T-helper 17 cell (primary cell): ENCODE measurements at places on chromosomes 7 and 10.

GRCh38 chr10:77041636-77042258 is 595.9 kb downstream of the KCNMA1 start:
- peak overlapping the region; percentile 72 for H3K27ac ChIP-seq
- H3K36me3 ChIP-seq = no peaks in the 10 kb centered on the region
- H3K27me3 ChIP-seq = peaks cover 10% of the 10 kb centered on the region

DNA sequence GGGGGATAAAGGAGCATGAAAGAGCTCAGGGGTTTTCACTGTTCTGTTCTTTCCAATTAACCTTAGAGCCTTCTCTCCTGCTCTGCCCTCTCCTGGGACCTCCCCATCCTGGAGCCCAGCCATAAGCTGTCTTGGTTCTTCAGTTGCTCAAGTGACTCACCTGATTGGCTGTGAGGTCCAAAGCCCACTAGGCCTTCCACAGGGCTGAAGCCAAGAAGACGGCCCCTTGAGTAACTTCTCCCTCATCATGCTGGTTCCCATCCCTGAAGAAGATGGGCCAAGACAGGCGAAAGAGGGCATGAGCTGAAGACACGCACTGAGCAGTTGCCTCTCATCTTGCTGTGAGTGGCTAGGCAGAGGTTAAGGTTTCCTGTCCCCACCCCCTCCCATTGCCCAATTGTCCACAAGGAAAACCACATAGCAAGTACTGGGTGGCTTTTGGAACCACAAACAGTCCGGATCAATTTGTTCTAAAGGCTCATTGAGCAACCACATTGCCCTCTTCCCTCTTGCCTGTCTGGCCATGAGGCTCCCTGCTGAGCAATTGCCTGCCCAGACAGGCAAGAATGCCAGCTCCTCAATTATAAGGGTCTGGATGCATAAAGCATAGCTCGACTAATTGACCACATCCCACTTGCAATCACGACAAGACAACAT is 43.9 kb upstream of the GPAM start:
- H3K4me3 ChIP-seq = no peak overlapping the region
- H3K27ac ChIP-seq = no peak overlapping the region
- DNase-seq = no peak
- no peaks in the 10 kb centered on the region for H3K36me3 ChIP-seq
- peaks cover 55% of the 10 kb centered on the region for H3K27me3 ChIP-seq

DNA sequence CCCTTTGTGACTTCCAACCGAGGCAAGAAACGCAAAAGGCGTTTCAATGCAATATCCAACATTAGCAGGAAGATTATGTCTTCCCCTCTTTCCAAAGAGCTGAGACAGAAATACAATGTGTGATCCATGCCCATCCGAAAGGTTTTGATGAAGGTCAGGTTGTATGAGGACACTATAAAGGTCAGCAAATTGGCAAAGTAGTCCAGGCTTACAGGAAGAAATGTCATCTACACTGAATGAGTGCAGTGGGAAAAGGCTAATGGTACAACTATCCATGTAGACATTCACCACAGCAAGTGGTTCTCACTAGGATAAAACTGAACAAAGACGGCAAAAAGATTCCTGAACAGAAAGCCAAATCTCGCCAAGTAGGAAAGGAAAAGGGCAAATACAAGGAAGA is 27.8 kb upstream of the DNA2 start:
- peaks cover 9% of the 10 kb centered on the region for H3K4me1 ChIP-seq
- no peak overlapping the region for H3K27ac ChIP-seq
- no peak for DNase-seq
- H3K36me3 ChIP-seq = peaks cover 12% of the 10 kb centered on the region

GRCh38 chr10:93509816-93510215 is 13.4 kb downstream of the CEP55 start:
- H3K36me3 ChIP-seq = no peaks in the 10 kb centered on the region
- peaks cover 4% of the 10 kb centered on the region for H3K27me3 ChIP-seq
- H3K4me1 ChIP-seq = peaks cover 9% of the 10 kb centered on the region
- no peak overlapping the region for H3K27ac ChIP-seq
- H3K4me3 ChIP-seq = peak overlapping the region; percentile 41

GRCh38 chr7:121591926-121592325 is 195.8 kb upstream of the FAM3C start:
- H3K27me3 ChIP-seq = peaks cover 6% of the 10 kb centered on the region
- DNase-seq = no peak
- H3K4me3 ChIP-seq = no peak overlapping the region
- H3K27ac ChIP-seq = no peak overlapping the region

GRCh38 chr10:72297281-72297804 is 23.6 kb downstream of the DDIT4 start:
- H3K4me3 ChIP-seq = peak overlapping the region; percentile 77
- H3K27me3 ChIP-seq = no peaks in the 10 kb centered on the region
- peak; percentile 83 for DNase-seq
- H3K27ac ChIP-seq = peak overlapping the region; percentile 94
- no peaks in the 10 kb centered on the region for H3K36me3 ChIP-seq

- H3K27ac ChIP-seq = peak overlapping the region; percentile 41
- H3K36me3 ChIP-seq = no peaks in the 10 kb centered on the region
- no peaks in the 10 kb centered on the region for H3K27me3 ChIP-seq
- no peak for DNase-seq
- peaks cover 6% of the 10 kb centered on the region for H3K4me1 ChIP-seq
These were observed 115.4 kb upstream of the TNRC18 start for GRCh38 chr7:5539013-5539411.

GRCh38 chr10:96588616-96589419 is 2.0 kb upstream of the TM9SF3 start:
- DNase-seq = no peak
- no peaks in the 10 kb centered on the region for H3K27me3 ChIP-seq
- peaks cover 27% of the 10 kb centered on the region for H3K4me1 ChIP-seq
- no peak overlapping the region for H3K4me3 ChIP-seq

GRCh38 chr7:116018731-116019130 is 11.8 kb downstream of the TFEC start:
- no peaks in the 10 kb centered on the region for H3K4me1 ChIP-seq
- no peaks in the 10 kb centered on the region for H3K36me3 ChIP-seq
- no peak overlapping the region for H3K4me3 ChIP-seq
- no peaks in the 10 kb centered on the region for H3K27me3 ChIP-seq
- no peak overlapping the region for H3K27ac ChIP-seq

GRCh38 chr10:129055225-129055624 is 411.8 kb upstream of the MGMT start:
- H3K36me3 ChIP-seq = no peaks in the 10 kb centered on the region
- H3K4me1 ChIP-seq = peaks cover 9% of the 10 kb centered on the region
- no peak overlapping the region for H3K27ac ChIP-seq

- no peak for DNase-seq
- no peak overlapping the region for H3K4me3 ChIP-seq
- no peaks in the 10 kb centered on the region for H3K36me3 ChIP-seq
- H3K27ac ChIP-seq = no peak overlapping the region
- no peaks in the 10 kb centered on the region for H3K4me1 ChIP-seq
- peaks cover 60% of the 10 kb centered on the region for H3K27me3 ChIP-seq
These were observed 26.6 kb upstream of the SDHAF3 start for GRCh38 chr7:97090761-97091353.

- no peaks in the 10 kb centered on the region for H3K36me3 ChIP-seq
- H3K4me1 ChIP-seq = no peaks in the 10 kb centered on the region
- H3K27me3 ChIP-seq = no peaks in the 10 kb centered on the region
- no peak for DNase-seq
- H3K4me3 ChIP-seq = no peak overlapping the region
- no peak overlapping the region for H3K27ac ChIP-seq
These were observed 155.0 kb upstream of the FZD1 start for GRCh38 chr7:91109200-91109599.

- H3K4me3 ChIP-seq = peak overlapping the region; percentile 87
- H3K4me1 ChIP-seq = peaks cover 21% of the 10 kb centered on the region
- H3K27ac ChIP-seq = no peak overlapping the region
- no peak for DNase-seq
These were observed 578 bp downstream of the HTRA1 start for GRCh38 chr10:122461729-122462532.

- no peak overlapping the region for H3K4me3 ChIP-seq
- H3K27me3 ChIP-seq = peaks cover 5% of the 10 kb centered on the region
- H3K36me3 ChIP-seq = no peaks in the 10 kb centered on the region
- no peak overlapping the region for H3K27ac ChIP-seq
- no peaks in the 10 kb centered on the region for H3K4me1 ChIP-seq
These were observed 38.8 kb upstream of the TCF7L2 start for GRCh38 chr10:112911206-112911605.

DNA sequence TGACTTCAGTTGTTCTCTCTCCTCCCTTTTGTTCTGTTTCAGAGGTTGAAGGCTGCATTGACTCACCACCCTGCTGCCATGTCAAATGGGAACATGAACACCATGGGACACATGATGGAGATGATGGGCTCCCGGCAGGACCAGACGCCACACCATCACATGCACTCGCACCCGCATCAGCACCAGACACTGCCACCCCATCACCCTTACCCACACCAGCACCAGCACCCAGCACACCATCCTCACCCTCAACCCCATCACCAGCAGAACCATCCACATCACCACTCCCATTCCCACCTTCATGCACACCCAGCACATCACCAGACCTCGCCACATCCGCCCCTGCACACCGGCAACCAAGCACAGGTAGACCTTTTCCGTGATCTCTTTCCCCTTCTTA is 154.0 kb downstream of the TRIL start:
- H3K4me1 ChIP-seq = no peaks in the 10 kb centered on the region
- no peaks in the 10 kb centered on the region for H3K36me3 ChIP-seq
- no peak overlapping the region for H3K4me3 ChIP-seq
- DNase-seq = no peak
- peaks cover 6% of the 10 kb centered on the region for H3K27me3 ChIP-seq

GRCh38 chr10:52818019-52818418 is 45.4 kb upstream of the MBL2 start:
- H3K27ac ChIP-seq = no peak overlapping the region
- H3K4me1 ChIP-seq = no peaks in the 10 kb centered on the region
- no peaks in the 10 kb centered on the region for H3K36me3 ChIP-seq
- H3K4me3 ChIP-seq = no peak overlapping the region
- no peaks in the 10 kb centered on the region for H3K27me3 ChIP-seq
- no peak for DNase-seq

GRCh38 chr7:11374629-11375028 is 401.0 kb downstream of the PHF14 start:
- H3K36me3 ChIP-seq = no peaks in the 10 kb centered on the region
- DNase-seq = no peak
- H3K27me3 ChIP-seq = peaks cover 6% of the 10 kb centered on the region
- no peaks in the 10 kb centered on the region for H3K4me1 ChIP-seq

DNA sequence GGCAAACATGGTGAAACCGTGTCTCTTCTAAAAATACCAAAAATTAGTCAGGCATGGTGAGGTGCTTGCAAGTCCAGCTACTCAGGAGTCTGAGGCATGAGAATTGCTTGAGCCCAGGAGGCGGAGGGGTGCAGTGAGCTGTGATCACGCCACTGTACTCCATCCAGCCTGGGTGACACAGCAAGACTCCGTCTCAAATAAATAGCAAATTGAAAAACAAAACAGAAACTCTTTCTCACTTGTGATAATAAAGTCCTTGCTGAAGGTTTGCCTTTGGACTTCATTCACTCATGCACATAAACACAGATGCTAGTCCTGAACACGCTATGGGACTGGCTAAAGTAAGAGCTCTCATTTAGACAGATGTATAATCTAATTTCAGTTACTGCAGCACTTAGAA is 37.6 kb downstream of the ANK3 start:
- no peak for DNase-seq
- no peaks in the 10 kb centered on the region for H3K27me3 ChIP-seq
- no peak overlapping the region for H3K4me3 ChIP-seq

DNA sequence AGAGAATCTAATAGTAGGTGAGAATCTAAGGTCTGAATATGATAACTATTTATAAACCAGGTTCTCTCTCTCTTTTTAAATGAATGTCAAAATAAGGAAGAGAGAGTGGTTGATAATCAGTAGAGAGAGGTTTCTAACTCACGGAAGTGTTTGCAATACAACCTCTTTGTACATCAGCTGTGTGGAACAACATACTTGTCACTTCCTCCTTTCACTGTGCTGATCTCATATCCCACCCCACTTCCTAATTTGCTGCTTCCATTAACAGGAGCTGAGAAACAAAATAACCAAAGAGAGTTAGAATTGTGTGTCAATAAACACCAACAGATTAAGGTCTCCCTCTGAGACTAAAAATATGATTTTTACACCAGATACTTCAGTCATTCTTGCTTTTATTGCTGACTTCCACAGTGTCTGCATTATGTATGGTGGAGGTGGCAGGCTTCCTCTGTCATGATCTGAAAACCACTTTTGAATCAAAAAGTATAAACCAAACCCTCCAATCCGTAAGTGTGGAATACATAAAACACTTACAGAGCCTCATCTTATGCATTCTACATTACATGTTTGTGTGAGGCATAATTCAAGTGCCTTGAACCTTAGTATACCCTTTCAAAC is 25.0 kb downstream of the CACUL1 start:
- peak overlapping the region; percentile 93 for H3K27ac ChIP-seq
- no peaks in the 10 kb centered on the region for H3K27me3 ChIP-seq
- peaks cover 6% of the 10 kb centered on the region for H3K36me3 ChIP-seq
- H3K4me1 ChIP-seq = peaks cover 56% of the 10 kb centered on the region

GRCh38 chr7:47610506-47611044 is 28.7 kb upstream of the TNS3 start:
- no peaks in the 10 kb centered on the region for H3K27me3 ChIP-seq
- DNase-seq = no peak
- H3K4me1 ChIP-seq = no peaks in the 10 kb centered on the region
- H3K4me3 ChIP-seq = no peak overlapping the region
- H3K27ac ChIP-seq = no peak overlapping the region

- H3K27ac ChIP-seq = no peak overlapping the region
- H3K4me3 ChIP-seq = no peak overlapping the region
- no peaks in the 10 kb centered on the region for H3K4me1 ChIP-seq
- H3K36me3 ChIP-seq = no peaks in the 10 kb centered on the region
- DNase-seq = no peak
- H3K27me3 ChIP-seq = no peaks in the 10 kb centered on the region
These were observed 176.8 kb downstream of the C7orf25 start for GRCh38 chr7:42735081-42735480.

- H3K4me3 ChIP-seq = peak overlapping the region; percentile 88
- peak overlapping the region; percentile 89 for H3K27ac ChIP-seq
- peaks cover 18% of the 10 kb centered on the region for H3K4me1 ChIP-seq
These were observed 613 bp downstream of the MAPK8 start for GRCh38 chr10:48306870-48307710.

- H3K27me3 ChIP-seq = peaks cover 21% of the 10 kb centered on the region
- no peak overlapping the region for H3K27ac ChIP-seq
- H3K4me3 ChIP-seq = no peak overlapping the region
- H3K4me1 ChIP-seq = no peaks in the 10 kb centered on the region
These were observed 220.0 kb downstream of the KIF20B start for GRCh38 chr10:89921403-89921802.

- no peak overlapping the region for H3K4me3 ChIP-seq
- no peak for DNase-seq
- no peak overlapping the region for H3K27ac ChIP-seq
- H3K4me1 ChIP-seq = no peaks in the 10 kb centered on the region
- H3K27me3 ChIP-seq = no peaks in the 10 kb centered on the region
- no peaks in the 10 kb centered on the region for H3K36me3 ChIP-seq
These were observed 51.8 kb upstream of the RHEB start for GRCh38 chr7:151571471-151571870.

GRCh38 chr10:5953676-5954075 is 23.7 kb downstream of the IL15RA start:
- H3K27ac ChIP-seq = peak overlapping the region; percentile 37
- peaks cover 5% of the 10 kb centered on the region for H3K4me1 ChIP-seq
- H3K4me3 ChIP-seq = no peak overlapping the region

GRCh38 chr7:111082351-111082750 is 8.6 kb upstream of the LRRN3 start:
- H3K4me1 ChIP-seq = peaks cover 34% of the 10 kb centered on the region
- peak overlapping the region; percentile 87 for H3K27ac ChIP-seq
- H3K4me3 ChIP-seq = no peak overlapping the region
